ENCODE measurements at places on chromosomes 4 and X.

DNA sequence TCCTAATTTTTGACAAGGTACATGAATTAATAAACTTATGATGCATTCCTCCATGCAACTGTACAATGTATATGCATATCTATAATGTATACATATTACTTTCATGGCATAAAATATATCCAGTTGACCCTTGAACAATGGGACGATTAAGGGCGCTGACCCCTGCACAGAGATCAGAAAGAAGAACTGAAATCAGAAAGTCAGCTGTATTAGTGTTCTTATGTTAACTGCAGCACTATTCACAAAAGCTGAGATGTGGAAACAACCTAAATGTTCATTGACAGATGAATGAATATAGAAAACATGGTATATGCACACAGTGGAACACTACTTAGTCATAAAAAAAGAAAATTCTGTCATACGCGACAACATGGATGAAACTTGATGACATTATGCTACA lies 457.1 kb downstream of the GBA3 start:
- DNase-seq: no peak

DNA sequence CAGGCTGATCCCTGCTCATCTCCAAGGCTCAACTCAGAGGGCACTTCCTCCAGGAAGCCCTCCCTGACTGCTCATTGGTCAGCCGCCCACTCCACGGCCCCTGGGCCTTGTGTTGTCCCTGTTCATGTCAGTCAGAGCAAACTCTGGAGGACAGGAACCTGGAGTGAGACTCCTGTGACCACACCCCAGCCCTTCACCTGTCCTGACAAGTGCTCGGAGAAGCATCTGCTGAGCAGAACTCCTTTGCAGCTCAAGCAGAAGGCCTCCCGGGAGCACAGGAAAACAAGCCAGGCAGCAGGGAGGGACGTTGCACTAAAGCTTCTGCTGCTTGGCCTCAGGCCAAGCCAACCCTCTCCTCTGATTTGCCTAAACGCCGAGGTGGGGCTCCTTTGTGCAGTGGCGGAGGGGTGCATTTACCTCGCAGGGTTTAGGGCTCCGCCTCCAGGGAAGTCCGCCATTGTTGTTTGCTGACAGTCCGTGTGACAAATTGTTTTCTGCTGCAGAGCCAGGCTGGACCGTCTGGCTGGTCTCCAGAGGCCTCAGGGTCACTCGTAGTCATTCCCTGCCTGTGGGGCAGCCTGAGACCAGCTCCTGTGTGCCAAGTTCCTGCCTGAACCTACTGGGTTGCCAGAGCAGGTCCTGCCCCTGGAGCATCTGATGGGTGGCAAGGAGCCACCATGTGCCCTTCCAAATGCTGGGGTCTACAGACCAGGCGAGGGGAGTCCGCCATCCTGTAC lies 61.8 kb downstream of the C4orf50 start:
- DNase-seq: no peak

DNA sequence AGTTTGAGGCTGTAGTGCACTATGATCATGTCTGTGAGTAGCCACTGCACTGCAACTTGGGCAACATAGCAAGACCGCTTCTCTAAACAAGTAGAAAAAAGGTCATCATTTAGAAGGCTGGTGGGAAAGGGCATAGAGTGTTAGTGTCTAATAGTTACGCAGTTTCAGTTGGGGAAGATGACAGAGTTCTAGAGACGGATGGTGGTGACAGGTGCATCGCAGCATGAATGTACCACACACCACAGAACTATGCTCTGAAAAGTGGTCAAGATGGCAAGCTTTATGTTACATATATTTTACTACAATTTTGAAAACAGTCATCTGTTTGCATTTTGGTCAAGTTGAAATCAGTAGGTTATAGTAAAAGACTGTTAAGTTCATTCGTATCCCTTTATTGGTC lies 23.7 kb upstream of the CLDN34 start:
- DNase-seq: no peak

DNA sequence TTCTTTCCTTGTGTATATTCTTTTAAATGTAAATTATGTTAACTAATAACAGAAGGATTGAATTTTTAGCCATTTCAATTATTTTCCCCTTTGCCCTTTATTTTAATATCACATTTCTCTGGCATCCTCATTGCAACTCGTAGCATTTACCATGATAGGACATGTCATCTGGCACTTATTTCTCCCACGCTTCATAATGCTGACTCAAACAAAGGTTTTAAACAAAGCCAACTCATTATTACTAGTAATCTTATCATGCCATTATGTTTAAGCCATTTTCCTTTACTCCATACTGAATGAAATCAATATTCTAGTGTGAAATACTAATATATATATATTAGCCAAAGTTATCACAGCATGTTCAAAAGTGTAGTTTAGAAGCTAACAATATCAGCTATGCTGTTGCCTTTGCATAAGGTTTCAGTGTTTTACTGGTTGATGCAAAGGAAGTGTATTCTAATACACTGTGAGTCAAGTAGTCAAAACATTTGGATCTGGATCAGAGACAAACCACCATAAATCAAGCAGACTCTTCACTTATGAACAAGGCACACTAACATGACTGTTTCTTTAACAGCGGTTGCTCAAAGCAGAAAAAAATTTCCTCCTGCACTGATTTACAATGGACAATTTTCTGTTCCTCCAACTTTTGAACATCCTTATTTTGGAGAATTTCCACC lies 281.6 kb downstream of the SLC7A11 start:
- DNase-seq: no peak

GRCh38 chrX:132442691-132443090 lies 46.1 kb downstream of the MBNL3 start:
- DNase-seq: no peak

DNA sequence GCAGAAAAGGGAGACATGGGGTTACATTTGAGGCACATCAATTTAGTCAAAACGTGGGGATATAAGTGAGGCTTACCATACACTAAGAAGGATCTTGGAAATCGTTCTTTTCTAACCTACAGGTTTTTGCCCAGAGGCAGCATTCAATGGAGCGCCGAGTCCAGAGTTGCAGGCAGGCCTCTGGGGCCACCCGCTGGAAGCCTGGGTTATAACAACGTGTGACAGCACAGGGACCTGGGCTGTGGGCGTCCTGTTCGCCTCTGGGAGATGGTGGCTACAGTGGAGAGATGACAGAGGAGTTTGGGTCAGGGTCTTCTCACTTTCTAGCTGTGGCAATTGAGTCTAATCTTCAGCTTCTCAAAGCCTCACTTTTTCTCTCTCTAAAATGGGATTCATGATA lies 53.9 kb downstream of the ENPP6 start:
- no peak for DNase-seq

DNA sequence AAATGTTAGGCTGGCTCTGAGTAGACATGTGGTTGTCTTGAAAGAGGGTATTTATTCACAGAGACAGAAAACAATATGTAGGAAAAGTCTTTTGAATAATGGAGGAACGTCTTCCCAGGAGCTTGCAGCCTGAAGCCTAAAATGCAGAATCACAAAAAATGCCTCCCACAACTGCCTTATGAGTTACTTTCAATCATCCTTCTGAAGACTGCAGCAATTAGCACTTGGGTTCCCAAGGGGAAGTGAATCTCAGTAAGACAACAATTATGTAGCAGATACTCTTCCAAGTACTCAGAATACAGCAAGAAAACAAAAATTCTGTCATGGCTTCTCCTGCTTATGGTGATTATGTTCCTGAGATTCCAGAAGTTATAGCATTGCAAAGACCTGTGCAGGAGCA lies 166.6 kb upstream of the TBL1X start:
- DNase-seq: no peak

GRCh38 chr4:1356181-1356998 lies 9.4 kb downstream of the UVSSA start:
- DNase-seq: peak; percentile 8

DNA sequence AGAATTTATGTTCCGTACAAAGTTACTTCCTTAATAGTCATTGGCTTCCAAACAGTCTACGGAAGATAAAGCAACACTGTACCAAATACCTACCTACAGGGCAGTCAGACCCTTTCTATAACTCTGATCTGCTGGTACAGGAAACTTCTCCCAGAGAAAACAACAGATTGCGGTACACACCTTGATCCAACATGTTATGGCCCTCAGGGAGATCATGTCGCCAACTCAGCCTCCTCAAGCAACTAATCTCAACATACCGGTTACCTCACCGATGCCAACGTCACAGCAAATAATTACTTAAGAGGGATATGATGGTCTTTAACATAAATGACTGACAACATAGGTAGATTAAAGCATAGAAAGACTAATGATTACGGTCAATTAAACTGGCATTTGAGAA lies 70.4 kb downstream of the RFC1 start:
- DNase-seq: no peak

- no peak for DNase-seq
Observed at GRCh38 chr4:6524436-6524835, 50.6 kb upstream of the MAN2B2 start.

DNA sequence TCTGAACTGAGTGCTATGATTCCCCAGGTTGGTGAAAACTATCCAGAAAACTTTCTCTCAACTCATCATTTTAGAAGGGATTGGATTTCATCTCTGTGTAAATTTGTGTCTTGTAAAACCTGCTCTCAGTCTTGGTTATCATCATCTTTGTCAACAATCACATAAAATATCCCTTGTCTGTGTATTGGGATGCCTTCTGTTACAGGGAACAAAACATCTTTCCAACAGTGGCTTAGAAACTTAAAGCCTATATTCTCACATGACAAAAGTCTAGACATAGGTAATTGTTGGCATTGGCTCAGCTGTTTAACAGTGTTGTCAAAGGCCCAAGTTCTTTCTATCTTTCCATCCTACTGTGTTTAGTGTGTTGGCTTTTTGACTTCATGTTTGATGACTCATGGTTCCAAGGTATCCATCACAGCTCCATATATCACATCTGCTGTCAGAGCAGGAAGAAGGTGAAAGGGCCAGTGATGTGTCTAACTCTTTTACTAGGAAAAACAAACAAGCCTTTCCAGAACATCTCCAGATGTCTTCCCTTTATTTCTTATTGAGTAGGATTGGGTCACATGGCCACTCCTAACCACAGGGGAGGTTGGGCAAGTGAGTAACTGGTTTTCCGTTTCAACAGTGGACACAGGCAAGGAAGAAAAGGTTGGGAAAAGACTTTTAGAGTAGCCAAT lies 65.0 kb downstream of the PHEX start:
- DNase-seq: peak; percentile 15

- no peak for DNase-seq
Observed at GRCh38 chr4:23324021-23324690, 565.7 kb downstream of the PPARGC1A start.

- no peak for DNase-seq
Observed at GRCh38 chrX:124226129-124226528, 106.3 kb upstream of the TEX13D start.

DNA sequence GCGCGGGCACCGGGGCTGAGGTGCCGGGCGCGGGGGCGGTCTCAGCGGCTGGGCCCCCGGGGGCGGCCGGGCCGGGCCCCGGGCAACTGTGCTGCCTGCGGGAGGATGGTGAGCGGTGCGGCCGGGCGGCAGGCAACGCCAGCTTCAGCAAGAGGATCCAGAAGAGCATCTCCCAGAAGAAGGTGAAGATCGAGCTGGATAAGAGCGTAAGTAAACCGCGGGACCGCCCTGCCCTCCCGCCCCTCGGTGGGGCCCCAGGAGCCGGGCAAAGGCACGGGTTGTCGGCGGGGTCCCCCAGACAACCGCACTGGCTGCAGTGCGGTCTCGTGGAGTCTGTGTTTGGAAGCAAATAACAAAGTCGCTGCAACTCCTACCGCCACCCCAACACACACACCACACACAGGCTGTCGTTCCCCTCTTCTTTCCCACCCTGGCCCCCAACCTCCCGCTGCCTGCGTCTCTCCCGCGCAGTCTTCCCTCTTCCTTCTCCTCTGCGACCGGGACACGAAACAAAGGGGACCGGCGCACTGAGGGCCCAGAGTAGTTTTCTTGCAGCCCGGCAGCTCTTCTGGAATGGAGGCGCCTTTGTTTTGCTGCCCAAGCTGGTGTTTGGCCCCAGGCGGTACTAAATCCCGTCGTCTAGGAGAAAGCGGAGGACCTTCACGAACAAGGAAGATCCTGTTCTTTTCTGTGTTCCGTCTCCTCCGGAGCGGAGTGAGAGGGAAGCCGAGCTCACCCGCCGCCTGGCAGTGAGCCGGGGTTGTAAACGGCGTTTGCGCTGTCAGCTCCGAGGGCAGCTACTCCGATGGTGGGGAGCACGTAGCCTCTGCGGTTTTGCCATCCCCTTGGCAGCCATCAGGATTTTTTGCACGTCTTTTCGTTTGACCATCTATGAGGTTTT lies 788 bp downstream of the SAP30 start:
- DNase-seq: peak; percentile 55

GRCh38 chr4:110770353-110770752 lies 147.5 kb upstream of the PITX2 start:
- no peak for DNase-seq

- no peak for DNase-seq
Observed at GRCh38 chrX:68749426-68749825, 79.4 kb upstream of the EFNB1 start.

DNA sequence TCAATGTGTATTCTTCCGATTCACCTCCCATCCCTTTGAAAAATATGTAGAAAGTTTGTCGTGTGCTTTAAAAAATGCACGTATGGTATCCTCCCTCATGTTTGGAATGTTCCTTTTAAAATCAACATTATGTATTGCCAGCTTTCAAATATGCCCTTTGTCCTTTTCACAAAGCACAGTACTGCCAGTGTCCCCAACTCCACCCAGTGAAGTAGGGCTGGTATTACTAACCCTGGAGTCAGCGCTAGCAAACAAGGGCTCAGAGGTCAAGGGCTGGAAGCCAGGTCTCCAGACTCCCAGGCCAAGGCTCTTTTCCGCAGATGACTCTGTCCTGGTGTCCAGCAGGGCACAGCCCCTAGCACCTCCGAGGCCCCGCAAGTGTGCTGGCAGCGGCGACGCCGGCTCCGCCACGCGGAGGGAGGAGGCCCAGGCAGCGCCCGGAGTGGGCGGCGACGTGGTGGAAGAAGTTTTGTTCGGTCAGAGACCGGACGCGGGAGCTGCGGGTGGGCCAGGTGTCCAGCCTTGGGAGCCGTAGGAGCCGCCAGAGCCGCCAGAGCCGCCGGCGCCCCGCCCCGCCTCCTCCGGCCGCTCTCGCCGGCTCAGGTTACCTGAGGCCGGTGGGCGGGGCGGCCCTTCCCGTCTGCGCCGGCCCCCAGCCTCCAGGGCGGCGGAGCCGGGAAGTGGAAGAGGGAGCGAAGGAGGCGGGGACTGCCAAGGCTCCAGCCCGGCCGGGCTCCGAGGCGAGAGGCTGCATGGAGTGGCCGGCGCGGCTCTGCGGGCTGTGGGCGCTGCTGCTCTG lies at the start of gene IL13RA1:
Gene IL13RA1 (plus strand): TSS at position 720 of the 799 bp plus-strand sequence. CDS start 33 bp downstream, at position 753.
- no peak for DNase-seq

DNA sequence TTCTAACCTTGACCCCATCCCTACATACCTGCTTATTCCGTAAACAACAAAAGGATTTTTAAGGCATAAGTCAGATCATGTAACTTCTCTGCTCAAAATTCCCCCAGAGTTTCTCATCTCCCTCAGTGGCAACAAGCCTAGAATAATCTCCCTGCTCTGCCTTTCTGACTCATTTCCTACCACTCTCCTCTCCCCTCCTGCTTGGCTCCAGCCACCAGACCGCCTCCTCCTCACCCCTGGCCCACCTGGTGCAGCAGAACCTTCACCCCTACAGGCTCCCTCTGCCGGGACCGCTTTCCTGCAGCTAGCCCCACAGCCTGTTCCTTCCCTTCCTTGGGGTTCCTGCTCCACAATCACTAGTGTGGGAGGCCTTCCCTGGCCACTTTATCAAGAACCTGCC lies 32.1 kb downstream of the TSPAN5 start:
- no peak for DNase-seq

Data from NCI-H446 (cell line).